ENCODE measurements at places on chromosomes 16 and 17.
A peak's percentile ranks its signal among the peaks of the same experiment; 100 is the strongest.

GRCh38 chr17:27721797-27722196 lies 78.5 kb downstream of the NOS2 start:
- DNase-seq, result no peak

- DNase-seq, result no peak
Observed at GRCh38 chr17:17098551-17099179, 56.4 kb downstream of the MPRIP start.

DNA sequence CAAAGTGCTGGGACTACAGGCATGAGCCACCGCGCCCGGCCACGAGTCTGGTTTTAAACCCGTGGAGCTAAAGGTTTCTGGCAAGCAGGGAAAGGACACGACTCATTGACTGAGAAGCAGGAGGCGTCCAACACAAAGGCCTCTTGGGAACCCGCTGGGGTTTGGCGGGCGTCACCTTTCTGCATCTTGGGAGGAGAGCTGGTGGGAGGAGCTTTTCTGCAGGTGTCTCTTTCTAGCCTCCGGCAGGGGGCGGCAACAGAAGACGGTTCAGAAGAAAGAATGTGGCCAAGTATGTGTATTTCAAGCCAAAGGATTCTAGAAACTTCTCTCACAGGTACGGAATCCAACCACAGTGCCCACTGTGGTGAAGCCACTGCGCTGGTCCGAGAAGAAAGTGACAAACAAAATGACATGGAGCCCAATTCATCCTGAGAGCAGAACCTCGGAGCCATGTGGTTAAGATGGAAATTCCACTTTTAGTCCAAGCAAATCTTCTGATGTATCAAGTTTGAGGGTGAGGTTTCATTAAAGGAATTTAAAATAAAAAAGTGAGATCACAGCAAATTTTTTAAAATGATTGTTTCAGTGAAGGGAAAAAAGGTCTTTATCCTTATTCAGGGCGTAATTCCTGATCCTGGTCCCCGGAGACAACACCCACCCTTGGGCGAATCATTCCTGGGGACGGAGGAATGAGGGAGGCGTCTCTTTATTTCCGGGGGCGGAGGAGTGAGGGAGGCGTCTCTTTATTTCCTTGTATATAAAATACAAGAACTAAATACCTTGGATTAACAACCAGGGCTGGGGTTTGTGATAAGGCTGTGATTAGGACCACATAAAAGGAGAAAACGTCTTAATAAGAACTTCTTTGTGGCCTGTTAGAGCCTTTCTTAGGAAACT lies 97.6 kb downstream of the MRM3 start:
- peak; percentile 59 for DNase-seq

DNA sequence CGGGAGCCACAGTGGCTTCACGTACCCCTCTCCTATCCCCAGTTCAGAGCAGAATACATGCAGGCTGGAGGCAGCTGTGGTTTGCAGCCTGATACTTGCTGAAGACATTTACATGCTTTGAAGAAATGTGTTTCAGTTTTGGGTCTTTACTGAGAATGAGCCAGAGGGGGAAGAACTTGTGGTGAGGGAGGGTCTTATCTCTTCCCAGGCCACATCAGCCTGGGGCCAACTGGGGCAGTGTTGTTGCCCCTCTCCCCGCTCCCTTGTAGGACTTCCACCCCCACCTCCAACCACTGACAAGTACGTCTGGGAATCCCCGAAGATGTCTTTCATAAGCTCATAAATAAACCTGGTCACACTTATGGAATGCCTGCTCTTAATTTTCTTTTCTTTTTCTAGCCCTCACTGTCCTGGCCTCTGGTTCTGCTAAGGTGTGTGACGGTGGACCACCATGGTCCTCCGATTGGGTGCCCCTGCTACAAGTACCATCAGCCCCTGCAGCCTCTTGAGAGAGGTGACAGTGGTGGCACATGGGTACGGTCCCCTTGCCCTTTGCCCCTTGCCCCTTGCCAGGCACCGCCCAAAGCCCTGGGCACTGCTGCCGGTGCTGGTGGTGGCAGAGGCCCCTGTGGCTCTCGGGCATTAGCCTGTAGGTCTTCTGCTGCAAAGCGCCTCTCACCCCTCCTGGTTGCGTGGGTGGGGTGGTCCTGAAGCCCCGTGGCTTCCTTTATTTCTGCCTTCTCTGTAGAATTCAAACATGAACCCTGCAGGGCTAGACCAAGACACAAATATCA lies 144.8 kb upstream of the RPH3AL start:
- DNase-seq, result no peak

DNA sequence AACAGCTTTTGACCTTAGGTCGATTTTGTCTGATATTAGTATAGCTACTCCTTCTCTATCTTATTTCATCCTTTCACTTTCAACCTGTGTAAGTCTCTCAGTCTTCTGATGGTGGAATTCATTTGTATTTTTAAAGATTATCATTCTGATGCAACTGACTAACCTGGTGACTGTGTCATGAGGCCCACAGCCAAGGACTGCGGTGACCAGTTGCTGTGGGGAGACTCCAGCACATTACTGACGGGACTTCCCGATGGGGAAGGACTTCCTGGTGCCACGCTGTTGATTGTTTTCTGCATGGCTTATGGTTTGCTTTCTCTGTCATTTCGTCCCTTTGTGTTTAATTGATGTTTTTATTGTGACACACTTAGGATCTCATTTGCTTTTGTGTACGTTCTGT lies 34.2 kb downstream of the RMI2 start:
- DNase-seq, result peak; percentile 48

DNA sequence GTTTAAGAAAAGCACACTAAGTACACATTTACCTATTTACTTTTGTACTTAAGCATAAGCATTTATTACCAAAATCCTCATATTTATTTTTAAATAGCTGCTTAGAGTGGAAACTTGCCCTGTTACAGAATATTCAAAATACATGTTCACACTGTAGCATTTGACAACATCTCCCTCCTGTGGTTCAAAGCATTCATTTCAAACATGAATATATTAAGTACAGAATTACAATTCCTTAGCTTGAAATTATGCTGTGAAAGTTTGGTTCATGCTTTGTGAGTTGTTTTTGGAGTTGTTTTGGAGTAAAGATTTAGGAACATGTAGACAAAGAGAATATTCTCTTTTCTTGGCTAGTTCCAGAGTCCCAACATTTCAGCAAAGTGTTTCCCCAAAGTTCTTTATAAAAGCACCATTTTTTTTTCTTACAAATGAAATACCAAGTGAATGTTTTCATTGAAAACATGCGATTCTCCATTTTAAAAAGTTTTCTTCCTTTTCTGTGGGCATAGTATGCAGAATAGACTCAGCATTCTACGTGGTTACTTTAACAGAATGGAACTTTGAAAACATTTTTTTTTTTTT lies 33.2 kb downstream of the TUBD1 start:
- no peak for DNase-seq

- no peak for DNase-seq
Observed at GRCh38 chr16:47408491-47408890, 52.4 kb downstream of the ITFG1 start.

DNA sequence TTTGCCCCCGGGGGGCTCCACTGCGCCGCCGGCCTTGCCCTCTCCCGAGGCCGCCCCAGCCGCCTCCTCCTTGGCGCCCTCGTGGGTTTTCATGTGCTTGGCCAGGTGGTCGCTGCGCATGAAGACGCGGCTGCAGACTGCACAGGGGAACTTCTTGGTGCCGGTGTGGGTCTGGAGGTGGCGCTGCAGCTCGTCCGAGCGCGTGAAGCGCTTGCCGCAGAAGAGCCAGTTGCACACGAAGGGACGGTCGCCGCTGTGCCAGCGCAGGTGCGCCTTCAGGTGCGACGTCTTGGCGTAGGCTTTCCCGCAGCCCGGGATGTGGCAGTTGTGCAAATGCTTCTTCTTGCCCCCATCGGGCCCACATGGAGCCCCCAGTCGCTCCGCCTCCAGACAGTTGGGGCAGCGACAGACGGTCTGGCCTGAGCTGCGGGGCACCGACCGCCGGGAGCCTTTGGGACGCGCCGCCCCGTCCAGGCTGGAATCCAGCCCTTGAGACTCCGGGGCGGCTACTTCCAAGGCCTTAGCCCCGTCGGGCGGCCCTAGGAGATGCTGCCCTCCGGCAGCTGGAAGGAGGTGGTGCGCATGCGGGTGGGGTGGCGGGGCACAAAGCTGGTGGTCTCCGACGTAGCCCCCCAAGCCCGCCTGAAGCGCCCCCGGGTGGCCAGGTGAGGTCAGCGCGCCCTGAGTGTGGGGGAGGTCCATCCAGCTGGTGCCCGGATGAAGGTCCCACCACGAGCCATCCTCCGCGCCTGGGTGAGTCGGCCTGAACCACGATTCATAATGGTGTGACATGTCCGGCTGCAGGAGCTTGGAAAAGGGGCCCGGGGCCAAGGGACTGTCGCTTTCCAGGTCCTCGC lies 3.4 kb downstream of the SP6 start:
- no peak for DNase-seq

- no peak for DNase-seq
Observed at GRCh38 chr16:3643095-3643730, 11.3 kb upstream of the DNASE1 start.

All from GM12892 (cell line).